NCI-H1092 treated with DMSO at 0.1 percent for 48 hours (cell line): ENCODE measurements at places on chromosomes 3 and 15.

DNA sequence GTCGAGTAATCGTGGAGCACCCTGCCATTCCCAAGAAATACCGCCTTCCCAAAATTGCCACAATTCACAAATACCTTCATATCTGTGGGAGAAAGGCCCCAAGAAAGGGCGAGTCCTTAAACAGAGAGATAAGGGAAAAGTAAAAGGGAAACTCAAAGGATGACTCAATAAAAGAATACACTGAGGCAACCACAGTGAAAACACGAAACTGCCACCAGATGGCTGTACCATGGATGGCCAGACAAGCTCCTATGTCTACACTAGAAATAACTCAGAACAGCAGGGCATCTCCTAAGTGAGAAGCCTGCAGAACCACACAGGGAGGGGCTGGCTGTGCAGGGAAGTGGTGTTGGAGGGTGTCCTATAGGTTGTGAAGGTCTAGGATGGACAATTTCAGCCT lies 25.0 kb downstream of the SRGAP3 start:
- no peak for DNase-seq

GRCh38 chr3:4512895-4513616 lies 19.9 kb downstream of the ITPR1 start:
- DNase-seq, result no peak

- DNase-seq, result no peak
Observed at GRCh38 chr3:71724584-71725270, 475 bp downstream of the EIF4E3 start.

DNA sequence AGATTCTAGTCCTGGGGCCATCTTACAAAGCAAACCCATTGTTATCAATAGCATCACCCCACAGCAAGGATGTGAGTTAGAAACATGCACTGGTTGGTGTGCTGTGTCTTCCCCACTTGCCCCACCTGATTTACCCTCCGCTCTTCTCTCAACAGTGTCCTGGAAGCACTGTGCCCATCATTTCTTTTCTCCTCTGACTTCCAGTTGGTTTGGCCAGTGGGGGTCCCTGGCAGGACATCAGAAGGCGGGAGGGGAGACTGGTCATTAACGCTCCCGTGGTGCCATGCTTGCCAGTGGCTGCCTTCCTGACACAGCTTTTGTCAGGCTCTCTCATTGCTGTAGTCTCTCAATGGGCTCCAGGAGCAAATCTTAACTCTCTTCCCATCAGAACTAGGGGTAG lies 11.5 kb upstream of the BUB1B start:
- DNase-seq, result no peak

DNA sequence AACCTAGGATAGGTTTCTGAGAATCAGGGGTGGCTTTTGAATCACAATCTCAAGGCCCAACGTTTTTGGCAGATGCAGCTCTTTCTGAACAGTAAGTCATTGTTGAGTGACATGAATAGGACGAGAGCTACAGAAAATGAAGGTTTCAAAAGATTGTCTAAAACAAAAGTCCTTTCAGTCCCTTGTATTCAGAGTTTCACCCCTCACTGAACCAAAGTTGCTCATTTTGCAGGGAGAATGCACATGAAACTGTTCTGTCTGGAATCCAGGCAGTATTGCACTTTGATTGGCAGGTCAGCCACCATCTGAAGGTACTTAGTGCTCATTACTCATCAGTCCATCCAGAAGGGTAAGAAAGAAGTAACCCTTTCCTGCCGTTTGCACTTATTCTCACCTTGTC lies 24.1 kb upstream of the RASGRP1 start:
- no peak for DNase-seq
